NCI-H1436 (cell line): ENCODE measurements at places on chromosomes 4 and X.
A peak's percentile ranks its signal among the peaks of the same experiment; 100 is the strongest.

DNA sequence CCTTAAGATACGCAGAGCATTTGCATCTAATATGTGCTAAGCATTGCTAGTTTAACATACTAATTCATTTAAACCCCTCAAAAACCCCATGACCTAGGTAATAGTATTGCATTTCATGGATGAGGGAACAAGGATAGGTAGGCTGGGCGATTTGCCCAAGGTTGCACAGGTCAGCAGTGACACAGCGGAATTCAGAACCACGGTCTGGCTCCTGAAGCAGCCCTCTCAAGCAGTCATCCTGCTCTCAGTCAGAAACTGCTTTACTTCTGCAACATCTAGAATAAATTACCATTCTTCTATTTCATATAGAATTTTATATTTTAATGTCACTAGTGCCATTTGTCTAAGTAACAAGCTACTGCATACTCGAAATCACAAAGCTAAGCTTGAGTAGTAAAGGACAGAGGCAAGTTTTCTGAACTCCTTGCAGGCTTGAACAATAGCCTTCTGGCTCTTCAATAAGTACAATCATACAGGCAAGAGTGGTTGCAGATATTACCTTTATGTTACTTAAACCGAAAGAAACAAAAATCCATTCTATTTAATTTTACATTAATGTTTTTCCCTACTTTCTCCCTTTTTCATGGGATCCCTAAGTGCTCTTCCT, 555 bp upstream of the SPP1 start:
- no peak for DNase-seq

GRCh38 chr4:55543858-55544257, 2.9 kb downstream of the CLOCK start:
- no peak for DNase-seq

DNA sequence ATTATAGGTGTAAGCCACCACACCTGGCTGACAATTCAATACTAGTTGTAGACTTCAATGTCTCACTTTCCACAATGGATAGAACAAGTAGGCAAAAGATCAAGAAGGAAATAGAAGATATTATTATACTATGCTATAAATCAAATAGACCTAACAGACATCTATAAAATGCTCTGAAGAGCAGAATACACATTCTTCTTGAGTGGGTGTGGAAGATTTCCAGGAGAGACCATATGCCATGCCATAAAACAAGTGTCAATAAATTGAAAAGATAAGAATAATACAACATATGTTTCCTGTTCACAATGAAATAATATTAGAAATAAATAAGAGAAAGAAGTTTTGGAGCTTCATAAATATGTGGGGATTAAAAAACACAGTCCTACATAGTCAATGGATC, 179.3 kb upstream of the AMOT start:
- no peak for DNase-seq

GRCh38 chrX:82816562-82816961, 691.5 kb upstream of the POU3F4 start:
- no peak for DNase-seq

DNA sequence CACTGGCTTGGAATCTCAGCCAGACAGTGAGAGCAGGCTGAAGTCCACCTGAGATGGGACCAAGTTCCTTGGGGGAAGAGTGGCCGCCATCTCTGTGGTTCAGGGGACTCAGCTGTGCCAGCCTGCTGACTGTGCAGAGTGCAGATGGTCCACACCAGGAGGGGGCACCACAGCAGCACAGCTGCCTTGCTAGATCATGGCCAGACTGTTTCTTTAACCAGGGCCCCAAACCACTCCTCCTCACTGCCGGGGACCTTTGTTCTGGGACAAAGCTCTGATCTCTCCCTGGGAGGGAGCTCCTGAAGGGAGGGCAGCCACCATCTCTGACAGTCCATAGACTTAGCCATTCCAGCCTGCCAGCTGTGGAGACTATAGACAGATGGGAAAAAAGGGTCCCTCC, 2189.6 kb downstream of the PCDH7 start:
- no peak for DNase-seq

GRCh38 chr4:72494156-72494555, 74.9 kb downstream of the ADAMTS3 start:
- no peak for DNase-seq

DNA sequence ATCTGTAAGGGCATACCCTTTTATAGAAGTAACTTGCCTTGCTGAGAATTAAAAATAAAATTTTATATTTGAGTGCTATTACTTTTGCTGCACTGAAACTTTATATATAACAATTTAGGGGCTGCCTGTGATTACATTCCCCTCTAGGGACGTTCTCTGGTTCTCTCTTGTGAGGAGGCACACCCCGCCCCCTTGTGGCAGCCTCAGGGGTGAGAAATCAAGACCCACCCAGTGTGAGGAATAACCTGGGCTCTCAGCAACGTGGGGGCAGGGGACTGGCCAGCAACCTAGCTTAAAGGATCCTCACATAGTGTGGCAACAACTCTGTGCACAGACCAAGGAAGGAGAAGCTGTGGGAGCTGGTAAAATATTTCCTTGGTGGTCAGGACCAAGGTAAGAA, 43.7 kb downstream of the MAGEA9 start:
- DNase-seq = peak; percentile 52
